Fibroblast of lung (primary cell): ENCODE measurements at places on chromosomes 2 and 18.
A peak's percentile ranks its signal among the peaks of the same experiment; 100 is the strongest.

- DNase-seq, result no peak
Measured at GRCh38 chr2:72840066-72840465, 14.2 kb upstream of the EXOC6B start.

- DNase-seq, result no peak
Measured at GRCh38 chr2:31996571-31997150, 14.1 kb downstream of the MEMO1 start.

DNA sequence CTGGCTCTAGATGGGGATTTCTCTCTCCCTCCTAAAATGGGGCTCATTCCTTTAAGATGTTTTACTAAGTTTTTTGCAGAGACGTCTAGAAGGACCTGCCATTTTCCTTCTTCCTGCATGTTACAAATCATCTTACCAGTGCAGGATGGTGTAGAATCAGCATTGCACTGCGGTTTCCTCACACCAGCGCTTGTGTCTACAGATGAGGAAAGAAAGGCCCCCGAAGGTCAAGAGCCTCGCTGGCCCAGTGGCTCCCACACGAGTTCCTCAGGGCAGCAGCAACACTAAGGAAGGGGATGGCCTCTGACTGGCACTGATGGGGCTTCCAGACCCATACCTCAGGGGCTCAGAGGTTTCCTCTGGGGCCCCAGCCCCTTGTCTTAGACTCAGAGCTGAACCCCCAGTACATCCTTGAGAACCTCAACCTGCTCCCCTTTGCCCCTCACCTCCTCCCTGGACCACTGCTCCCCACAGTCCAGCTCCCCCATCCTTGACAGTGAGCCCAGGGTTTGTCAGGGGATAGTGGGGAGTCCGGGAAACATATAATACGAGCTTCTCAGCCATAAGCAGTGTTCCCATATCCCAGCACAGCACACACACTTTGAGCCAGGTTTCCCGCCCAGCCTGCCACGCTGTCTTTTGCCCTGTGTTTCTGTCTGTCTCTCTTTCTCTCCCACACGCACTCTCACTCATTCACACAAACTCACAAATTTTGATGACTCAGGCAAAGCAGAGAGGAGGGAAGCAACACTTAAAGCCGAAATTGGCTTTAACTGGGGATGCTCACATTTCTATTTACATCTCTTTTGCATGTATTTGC, 29.4 kb downstream of the ZFP36L2 start:
- DNase-seq, result peak; percentile 36

DNA sequence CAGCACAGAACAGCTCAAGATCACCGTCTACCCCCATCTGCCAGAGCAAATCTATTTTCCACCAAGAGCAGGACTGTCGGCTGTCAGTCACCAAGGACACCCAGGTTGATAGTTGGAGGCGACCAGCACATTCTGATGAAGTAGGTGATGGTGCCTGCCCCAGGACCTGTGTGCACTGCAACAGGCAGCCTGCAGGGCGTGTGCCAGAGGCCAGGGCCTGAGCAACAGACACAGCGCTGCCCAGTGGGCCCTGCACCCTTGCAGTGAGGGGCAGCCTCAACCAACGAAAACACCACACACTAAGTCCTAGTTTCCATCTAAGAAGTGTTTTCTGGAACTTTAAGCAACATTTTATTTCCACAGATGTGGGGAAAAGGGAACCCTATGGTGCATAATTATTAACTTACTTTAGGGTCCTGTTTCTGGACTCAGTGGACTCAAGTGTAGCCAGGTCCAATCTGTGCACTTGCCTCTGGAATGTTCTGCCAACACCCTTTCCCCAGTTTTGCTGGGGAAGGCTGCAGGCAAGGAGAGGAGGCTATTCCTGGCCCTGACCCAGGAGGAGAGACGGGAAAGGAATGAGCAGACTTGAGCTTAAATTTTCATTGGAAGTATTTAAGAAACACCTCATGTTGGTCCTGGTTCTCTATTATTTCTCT, 61.5 kb downstream of the ADNP2 start:
- no peak for DNase-seq

DNA sequence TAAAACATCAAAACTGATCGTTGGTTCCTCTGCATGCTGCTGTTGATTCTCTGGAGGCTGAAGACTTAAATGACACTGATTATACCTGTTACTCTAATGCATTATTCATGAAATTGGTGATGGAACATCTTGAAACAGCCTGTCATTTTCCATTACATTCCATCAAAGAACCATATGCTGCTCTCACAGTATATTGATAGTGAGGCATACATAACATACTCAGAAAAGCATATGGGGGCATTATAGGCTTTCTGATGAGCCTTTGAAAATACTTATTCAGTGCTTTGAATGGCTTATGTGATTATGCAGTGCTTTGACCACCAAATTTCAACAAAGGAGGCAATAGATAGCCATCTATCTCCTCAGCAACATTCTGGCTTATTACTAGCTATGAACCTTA, 392.1 kb downstream of the CDH19 start:
- DNase-seq, result no peak

DNA sequence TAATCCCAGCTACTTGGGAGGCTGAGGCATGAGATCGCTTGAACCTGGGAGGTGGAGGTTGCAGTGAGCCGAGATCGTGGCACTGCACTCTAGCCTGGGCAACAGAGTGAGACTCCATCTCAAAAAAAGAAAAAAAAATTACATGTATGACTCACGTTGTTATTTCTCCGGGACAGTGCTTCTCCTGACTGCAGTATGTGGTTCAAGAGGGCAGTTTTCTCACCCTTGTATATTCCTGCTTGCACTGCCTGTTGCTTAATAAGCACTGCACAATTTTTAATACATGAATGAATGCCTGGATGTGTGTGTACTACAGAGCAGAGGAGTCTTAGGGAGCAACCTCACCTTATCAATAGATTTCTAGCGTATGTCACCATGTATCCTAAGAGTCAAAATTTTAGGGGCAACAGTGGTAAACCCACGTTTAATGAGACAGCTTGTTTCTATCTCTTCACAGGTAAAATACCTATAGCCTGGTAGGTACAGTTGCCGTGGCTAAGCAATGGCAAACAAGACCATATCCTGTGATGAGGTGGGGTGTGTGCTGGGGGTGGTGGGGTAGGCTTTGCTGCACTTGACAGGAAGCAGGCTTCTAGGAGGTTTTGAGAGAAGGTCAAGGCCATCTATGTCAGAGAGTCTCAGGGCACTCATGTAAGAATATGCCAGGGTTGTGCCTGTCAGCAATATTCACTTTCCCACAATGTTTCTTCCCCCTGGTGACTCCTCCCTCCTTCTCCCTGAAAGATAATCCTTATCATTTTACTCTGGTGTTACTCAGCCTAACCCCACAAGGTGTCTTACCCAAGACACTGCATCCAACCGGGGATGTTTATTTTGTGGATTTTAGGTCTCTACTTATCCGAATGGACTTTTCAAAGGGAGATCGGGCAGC, 36.9 kb upstream of the MEX3C start:
- DNase-seq, result no peak

DNA sequence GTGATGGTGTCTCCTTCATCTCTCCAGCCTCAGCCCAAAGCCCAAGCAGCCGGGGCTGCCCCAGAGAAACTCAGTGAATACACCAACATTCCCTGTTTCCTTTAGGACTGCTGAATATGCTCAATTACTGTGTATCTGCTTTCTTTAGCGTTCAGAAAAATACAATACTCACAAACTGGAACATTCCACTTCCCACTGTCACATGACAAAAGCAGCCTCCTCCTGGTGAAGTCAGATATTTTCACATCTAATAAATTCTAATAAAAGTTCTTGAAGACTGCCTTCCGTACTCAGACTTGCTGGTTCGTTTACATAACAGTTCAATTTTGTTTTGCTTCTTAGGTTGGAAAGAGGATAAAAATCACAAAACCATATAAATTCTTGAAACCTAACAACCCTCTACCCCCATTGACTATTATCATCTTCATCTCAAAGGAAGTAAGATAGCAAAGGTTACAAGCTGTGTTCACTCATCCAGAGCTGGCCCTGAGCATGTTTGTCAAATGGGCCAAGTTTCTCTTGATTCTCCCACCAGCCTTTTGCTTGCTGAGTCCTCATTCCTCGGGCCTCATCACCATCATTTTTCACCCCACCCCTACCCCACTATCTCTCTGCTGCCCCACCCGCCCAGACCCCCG, 190.8 kb upstream of the HNRNPA3 start:
- no peak for DNase-seq

- no peak for DNase-seq
Measured at GRCh38 chr2:26521913-26522180, 43.9 kb upstream of the OTOF start.

GRCh38 chr18:47149457-47150028, 757 bp downstream of the HDHD2 start:
- no peak for DNase-seq

GRCh38 chr2:99537910-99538485, 48.2 kb upstream of the REV1 start:
- DNase-seq, result no peak

DNA sequence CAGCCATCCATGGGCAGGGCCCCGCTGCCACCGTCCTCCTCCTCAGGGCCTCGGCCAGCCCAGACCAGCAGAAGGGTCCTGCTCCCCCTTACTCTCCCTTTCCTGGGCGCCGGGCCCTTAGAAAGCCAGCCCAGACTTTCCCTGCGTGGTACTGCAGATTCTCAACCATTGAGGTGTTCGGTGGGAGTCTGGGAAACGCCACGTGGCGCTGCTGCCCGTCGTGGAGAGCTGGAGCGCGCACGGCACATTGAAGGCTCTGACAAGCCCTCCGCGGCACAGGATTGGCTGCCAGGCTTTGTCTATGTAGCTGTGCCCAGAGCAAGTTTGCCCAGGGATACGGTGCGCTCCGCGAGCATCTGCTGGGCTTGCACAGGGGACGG, 10.4 kb upstream of the KLHL30 start:
- DNase-seq, result no peak

DNA sequence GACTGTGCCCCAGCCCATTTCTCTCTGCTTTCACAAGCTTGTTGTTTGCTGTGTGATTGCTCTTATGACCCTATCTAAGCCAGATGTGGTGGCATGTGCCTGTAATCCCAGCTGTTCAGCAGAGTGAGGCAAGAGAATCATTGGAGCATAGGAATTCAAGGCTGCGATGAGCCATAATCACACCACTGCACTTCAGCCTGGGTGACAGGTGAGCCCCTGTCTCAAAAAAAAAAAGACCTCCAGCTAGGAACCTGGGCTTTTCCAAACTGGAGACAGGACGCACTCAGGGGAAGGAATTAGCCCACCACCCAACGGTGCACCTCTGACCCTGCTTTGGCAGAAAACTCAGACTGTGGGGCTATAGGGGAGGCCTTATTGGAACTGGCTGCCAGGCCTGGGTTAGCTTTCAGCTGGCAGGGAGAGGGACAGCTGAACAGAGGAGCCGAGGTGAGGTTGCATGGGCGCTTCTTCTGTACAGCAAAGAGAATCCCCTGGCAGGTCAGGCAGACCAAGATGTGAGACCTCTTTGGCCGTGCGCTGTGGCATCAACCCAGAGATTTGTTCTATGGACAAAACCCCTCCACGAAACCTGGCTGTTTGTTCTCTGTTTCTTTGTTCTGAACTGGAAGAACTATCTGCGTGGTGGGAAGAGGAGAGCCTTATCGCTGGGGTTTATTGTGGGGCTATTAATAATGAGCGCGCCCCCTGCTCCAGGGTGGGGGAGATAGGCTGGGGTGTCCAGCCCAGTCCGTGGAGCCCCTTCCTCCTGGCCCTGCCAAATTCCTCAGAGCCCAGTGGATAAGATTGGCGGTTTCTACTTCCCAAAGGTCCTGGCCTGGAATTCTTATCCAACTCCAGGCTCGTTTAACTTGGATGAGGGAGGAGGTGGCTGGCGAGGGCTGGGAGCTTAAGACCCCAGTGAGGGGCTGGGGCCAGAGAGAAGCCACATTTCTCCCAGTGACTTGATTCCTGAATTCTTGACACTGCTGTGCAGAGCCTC, 38.8 kb upstream of the SMAD7 start:
- DNase-seq, result peak; percentile 48

GRCh38 chr2:56654936-56655335, 471.1 kb downstream of the CCDC85A start:
- no peak for DNase-seq
